ENCODE measurements at places on chromosomes 6 and 20.

DNA sequence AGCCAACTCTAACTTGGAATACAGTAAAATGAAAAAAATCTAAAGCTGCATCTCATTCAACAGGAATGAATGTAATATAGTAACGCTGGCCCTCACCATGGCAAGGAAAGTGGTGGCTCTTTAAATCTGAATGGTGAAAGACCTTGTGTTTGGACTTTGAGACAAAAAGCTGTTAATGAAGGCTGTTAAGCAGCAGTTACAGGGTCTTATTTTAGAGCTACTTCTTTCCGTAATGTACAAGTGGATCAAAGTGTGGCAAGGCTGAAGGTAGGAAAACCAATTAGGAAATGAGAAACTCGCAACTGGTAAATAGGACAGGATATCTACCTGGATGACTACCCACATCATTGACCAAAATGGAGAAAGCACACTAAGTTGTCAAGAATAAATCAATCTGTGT is 11.6 kb upstream of the TRIM39 start:
- no peak for DNase-seq

DNA sequence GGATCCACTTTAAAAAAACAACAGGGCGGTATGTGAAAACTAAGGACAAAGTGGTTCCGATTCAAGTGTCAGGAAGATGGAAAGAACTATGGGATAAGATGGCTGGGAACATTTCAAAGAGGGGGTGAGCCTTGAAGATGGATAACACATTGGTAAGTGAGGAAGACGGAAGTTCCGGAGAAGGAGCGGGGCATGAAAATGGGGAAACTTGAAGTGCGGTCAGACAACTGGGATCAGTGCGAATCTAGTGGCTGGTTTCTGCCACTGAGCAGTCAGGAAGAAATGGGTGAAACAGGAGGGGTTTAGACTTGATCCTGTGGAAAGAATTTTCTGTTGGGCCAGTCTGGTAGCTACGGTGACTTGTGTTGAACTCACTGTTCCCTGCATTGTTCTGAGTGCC is 1.2 kb downstream of the NAA20 start:
- DNase-seq, result no peak

GRCh38 chr6:137136065-137136464 is 37.4 kb downstream of the IL22RA2 start:
- no peak for DNase-seq

DNA sequence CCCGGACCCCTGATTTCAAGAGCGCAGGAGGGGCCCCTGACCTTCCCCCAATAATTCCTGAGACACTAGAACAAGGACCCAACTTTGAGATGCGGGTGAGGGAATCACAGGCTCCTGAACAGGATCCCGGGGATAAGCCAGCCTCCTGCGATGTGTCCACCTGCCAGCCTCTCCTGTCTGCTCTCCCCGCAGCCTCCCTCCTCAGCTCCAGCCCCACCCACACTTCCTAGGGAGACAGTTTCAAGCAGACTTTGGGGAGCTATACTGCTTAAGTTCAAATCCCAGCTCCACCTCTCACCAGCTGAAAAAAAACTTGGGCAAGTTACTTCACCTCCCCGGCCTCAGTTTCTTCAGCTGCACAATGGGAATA is 50.8 kb downstream of the GRM4 start:
- no peak for DNase-seq

- DNase-seq, result no peak
Measured at GRCh38 chr6:25194172-25194678, 84.9 kb upstream of the CARMIL1 start.

GRCh38 chr6:44122801-44123200 is 4.5 kb downstream of the MRPL14 start:
- no peak for DNase-seq

DNA sequence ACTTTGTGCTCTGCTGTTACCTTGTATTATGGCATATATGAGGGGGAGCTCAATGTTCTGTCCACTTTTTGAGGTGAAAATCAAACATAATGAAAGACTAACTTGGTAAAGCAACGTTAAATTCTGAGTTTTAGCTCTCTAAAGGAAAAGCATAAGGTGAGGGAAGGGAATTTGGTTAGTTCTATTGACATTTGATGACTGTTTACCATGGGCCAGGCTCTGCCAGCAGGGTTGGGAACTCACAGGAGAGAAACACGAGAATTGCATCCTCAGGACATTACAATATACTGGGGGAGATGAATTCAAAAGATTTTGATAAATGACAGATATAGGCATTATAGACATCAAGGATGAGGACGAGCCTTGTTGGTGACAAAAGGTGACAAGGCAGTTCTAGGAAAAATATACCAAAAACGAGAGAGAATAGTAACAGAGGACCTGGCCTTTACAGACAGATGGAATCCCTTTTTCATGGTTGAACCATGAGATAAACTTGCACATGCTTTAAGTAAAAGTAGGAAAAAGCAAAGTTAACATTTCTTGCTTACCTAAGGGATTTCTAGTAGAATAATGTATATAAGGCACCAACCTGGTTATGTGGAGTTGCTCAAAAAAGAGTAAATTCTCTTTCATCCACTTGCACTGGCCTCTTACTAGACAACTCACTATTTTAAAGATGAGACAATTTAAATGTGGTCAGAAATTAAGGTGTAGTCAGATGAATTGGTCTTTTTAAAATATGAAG is 191.4 kb downstream of the NKAIN2 start:
- DNase-seq, result no peak

GRCh38 chr6:156590482-156590881 is 186.7 kb upstream of the ARID1B start:
- no peak for DNase-seq

All from GM18507 (cell line).